ENCODE measurements at places on chromosomes 16 and 17. TPM values are rescaled to one million over a fixed set of nuclear protein-coding genes. Genes with fewer than 3 reads are reported as not detected.

The GH2 gene
- total RNA-seq = not detected

The CDK12 gene
- total RNA-seq = 20.0 TPM

The OR1F1 gene
- 0.78 TPM for total RNA-seq

The TSNAXIP1 gene
- total RNA-seq = 0.07 TPM

The TNFRSF13B gene
- total RNA-seq = not detected

The GPS1 gene
- total RNA-seq = 115 TPM

Data from airway epithelial cell (primary cell).